Nephron progenitor cell (in vitro differentiated cells): ENCODE measurements at places on chromosomes 2 and 18.
A peak's percentile ranks its signal among the peaks of the same experiment; 100 is the strongest.

GRCh38 chr2:239496700-239497099, 95.9 kb upstream of the HDAC4 start:
- DNase-seq = no peak

DNA sequence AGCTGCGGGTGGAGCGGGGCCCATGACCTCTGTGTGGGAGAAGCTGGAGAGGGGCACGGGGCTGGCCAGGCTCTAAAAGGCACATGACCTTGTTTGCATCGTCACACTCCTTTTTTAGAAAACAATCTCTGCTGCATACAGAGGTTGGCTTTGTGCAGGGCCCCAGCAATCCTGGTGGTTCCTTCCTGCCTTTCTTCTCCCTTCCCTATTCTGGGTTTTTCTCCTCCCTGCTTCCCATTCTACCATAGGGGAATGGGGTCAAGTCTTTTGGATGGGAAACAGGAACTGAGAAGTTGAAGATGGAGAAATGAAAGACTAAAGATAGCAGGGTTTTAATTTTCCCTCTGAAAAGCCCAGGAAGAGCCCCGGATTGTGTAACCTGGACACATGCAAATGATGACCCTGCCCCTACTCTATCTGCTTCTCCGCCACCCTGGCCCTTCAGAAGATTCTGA, 53.9 kb downstream of the ASAP2 start:
- no peak for DNase-seq

DNA sequence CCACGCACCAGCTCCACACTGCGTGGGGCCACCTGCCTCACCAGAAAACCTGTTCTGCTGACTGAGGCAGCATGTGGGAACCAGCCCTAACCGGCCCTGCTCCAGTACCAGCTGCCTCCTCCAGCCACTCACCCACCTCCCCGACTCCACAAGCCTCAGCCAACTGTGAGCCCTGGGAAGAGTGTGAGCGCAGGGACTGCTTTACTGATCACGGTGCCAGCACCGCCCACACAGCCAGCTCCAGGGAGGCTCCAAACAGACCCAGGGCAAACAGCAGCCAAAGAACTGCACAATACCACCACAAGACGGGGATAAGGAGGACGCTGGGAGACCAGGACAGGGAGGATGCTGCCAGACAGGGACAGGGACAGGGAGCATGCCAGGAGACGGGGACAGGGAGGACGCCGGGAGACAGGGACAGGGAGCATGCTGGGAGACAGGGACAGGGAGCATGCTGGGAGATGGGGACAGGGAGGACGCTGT, 28.4 kb downstream of the EIPR1 start:
- no peak for DNase-seq

DNA sequence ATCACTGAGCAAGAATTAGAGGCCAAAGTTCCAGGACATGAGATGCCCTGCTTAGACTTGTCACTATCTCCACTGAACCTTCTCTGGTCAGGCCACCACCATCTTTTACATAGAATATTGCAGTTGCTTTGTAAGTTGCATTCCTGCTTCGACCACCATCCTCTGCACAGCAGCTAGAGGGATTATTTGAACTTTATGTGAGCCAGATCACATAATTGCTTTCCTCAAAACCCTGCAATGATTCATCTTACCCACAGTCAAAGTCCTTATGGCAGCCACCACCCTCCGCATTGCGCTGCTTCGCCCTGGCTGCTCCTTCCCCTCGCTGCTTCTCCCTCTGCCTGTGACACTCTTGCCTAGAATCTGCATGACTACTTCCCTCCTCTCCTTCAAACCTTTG, 111.3 kb downstream of the EML6 start:
- no peak for DNase-seq

GRCh38 chr18:75161256-75162028, 47.5 kb downstream of the PTGR3 start:
- no peak for DNase-seq

DNA sequence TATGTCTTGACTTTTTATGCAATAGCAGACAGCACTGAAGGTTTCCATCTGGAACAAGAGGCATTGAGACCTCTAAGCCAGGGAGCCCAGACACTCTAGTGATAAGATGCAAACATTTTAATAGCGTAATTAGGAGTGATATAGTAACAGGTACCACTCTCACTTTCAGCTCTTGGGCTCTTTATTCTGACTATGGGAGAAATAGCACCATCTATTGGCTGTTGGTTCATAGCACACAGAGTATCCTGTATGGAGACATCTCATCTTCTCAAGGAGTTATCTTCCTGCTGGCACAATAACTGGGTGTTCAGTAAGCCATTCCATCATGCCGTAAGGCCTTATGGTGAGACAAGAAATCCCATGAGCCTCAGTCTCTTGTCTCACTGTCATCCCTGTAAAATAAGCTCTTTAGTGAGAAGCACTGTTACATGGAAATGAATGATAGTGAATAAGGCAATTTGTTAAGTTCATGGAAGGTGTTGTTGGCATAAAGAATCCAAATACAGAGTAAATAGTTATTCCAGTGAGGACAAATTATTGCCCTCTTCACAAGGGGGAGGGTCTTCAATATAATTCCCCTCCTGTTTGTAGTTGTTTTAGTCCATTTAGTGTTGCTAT, 48.3 kb downstream of the THUMPD2 start:
- DNase-seq = no peak

- DNase-seq = peak; percentile 57
Measured at GRCh38 chr2:9002637-9003365, 683 bp downstream of the MBOAT2 start.

DNA sequence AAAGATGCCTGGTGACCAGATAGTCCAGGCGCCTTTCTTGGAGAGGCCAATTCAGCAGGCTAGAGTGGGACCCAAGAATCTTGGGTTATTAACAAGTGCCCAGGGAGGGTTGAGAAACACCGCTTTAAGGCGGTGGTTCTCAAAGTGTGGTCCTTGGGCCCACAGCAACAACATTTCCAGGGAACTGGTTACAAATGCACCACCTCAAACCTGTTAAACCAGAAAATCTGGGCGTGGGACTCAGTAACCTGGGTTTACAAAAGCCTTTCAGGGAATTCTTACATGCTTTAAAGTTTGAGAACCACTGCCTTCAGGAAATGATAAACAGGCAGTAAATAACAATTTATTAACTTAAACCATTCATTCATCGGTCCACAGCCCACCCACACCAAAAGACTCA, 92.5 kb downstream of the SP3 start:
- no peak for DNase-seq
